ENCODE measurements at places on chromosomes 5 and 9. TPM values are rescaled to one million over a fixed set of nuclear protein-coding genes. Genes with fewer than 3 reads are reported as not detected.

The GOLM1 gene
- polyA plus RNA-seq: 0.06 TPM

The DMRT2 gene
- polyA plus RNA-seq: not detected

The CDKN2B gene
- polyA plus RNA-seq: 0.36 TPM

The CCNJL gene
- 0.03 TPM for polyA plus RNA-seq

The P4HA2 gene
- polyA plus RNA-seq: 0.09 TPM

The SPATA31D1 gene
- not detected for polyA plus RNA-seq

The RLN2 gene
- 0.94 TPM for polyA plus RNA-seq

The GRXCR2 gene
- polyA plus RNA-seq: not detected

The PNPLA7 gene
- 30.8 TPM for polyA plus RNA-seq

The ADAMTSL2 gene
- polyA plus RNA-seq: not detected

The SHROOM1 gene
- polyA plus RNA-seq: 1.1 TPM

DNA sequence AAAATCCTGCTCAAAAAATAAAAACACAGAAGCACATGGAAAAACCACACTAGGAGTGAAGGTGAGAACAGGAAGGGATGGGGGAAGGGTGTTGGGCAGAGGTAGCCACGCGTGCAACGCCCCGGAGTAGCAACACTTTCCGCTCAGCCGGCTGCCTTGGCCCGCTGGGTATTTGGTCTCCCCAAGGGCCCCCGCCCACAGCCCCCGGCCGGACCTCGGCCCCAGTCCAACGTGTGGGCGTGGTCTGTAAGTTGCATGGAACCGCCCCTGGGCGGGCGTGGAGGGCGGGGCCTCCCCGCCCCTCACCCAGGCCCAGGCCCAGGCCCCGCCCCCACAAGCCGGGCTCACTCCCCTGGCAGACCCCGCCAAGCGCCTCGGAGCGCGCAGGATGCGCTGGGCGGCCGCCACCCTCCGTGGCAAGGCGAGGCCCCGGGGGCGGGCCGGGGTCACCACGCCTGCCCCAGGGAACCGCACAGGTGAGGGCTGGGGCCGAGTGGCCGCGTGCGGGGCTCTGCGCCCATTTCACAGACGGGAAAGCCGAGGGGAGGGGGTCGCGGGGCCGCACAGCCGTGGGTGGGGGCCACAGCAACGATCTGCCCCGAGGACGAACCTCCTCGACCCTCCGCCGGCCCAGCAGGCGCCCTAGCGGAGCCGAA is at the start of gene SUSD3:
Gene SUSD3 (plus strand): TSS at position 347 of the 656 bp plus-strand sequence. CDS start 42 bp downstream, at position 389.
- peaks cover 60% of the 10 kb centered on the region for H3K4me1 ChIP-seq
- peak within 1 kb of the TSS; percentile 57 for H3K4me3 ChIP-seq
- H3K27me3 ChIP-seq: no peaks in the 10 kb centered on the region
- peak within 1 kb of the TSS; percentile 79 for H3K27ac ChIP-seq

DNA sequence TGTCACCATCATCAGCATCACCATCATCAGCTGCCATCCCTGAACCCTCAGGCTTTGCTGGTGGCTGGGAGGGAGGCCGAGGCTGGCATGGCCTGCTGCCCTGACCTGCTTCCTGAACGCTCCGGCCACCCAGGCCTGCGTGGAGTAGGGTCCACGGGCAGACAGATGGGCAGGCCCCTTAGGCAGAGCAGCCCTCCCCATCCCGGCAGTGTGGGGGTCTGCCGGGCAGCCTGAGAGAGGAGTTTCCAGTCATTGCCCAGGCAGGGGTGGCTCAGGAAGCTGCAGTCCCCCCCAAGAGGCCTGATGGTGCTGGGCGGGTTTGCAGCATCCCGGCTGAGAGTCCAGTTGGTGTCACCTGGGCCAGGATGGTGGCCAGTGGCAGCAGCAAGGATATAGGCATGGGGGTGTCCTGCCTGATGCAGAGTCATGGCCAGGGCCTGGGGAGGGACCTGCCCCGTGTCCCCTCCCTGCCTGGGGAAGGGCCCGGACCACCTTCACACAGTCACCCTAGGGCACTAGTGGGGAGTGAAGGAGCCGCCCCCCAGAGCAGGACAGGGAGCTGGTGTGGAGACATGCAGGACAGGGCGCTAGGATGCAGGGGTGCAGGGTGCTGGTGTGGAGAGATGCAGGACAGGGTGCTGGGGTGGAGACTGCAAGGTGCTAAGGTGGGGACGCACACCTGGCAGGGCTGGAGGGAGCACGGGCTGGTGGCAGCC is 7.7 kb upstream of the EGFL7 start:
- H3K4me1 ChIP-seq: peaks cover 56% of the 10 kb centered on the region
- H3K4me3 ChIP-seq: no peak overlapping the region
- peak; percentile 27 for DNase-seq
- H3K27ac ChIP-seq: no peak overlapping the region
- H3K27me3 ChIP-seq: no peaks in the 10 kb centered on the region

- H3K36me3 ChIP-seq: no peaks in the 10 kb centered on the region
- H3K4me1 ChIP-seq: no peaks in the 10 kb centered on the region
- no peaks in the 10 kb centered on the region for H3K27me3 ChIP-seq
- H3K4me3 ChIP-seq: no peak overlapping the region
- DNase-seq: no peak
Measured at GRCh38 chr9:116152941-116153764, 438 bp upstream of the PAPPA start.

DNA sequence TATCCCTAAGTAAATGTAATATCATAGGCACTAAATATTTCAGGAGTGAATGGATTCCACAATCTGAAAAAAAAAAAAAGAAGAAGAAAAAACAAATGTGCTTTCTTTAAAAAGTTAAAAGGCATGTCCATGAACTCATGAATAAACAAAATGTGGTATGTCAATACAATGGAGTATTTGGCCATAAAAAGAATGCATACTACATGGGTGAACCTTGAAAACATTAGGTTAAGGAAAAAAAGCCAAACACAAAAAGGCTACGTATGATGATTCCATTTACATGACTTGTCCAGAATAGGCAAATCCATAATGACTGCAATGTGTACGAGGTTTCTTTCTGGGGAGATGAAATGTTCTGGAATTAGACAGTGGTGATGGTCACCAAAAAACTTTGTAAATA is 45.3 kb downstream of the FNIP1 start:
- H3K27me3 ChIP-seq: no peaks in the 10 kb centered on the region
- H3K4me1 ChIP-seq: peaks cover 12% of the 10 kb centered on the region
- no peak overlapping the region for H3K27ac ChIP-seq
- DNase-seq: no peak
- H3K4me3 ChIP-seq: no peak overlapping the region

DNA sequence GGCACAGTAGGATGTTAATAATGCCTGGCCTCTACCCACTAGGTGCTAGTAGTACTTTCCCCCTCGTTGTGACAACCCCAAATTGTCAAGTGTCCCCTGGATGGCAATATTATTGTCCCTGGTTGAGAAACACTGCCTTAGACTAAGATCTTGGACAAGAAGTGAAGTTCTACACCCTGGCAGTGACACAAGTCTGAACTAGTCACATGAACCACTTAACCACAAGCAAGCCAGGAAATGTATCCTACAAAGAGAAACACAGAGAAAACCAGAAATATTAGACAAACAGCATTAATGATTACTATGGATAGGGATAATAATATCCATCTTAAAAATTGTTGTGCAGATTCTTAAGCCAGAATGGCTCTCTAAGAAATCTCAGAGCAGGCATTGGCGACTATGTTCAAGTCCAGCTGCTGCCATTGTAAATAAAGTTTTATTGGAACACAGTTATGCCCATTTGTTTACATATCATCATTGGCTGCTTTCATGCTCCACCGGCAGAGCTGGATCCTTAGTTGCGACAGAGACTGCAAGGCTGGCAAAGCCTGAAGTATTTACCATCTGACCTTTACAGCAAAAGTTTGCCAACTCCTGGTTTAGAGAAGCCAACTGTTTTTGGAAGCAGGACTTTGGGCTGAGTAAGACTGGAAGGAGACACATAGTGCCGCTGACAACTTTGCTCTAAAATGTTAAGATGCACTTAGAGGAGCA is 80.8 kb downstream of the NTRK2 start:
- H3K27me3 ChIP-seq: no peaks in the 10 kb centered on the region
- H3K4me1 ChIP-seq: peaks cover 4% of the 10 kb centered on the region
- H3K27ac ChIP-seq: no peak overlapping the region
- H3K36me3 ChIP-seq: no peaks in the 10 kb centered on the region
- H3K4me3 ChIP-seq: no peak overlapping the region

DNA sequence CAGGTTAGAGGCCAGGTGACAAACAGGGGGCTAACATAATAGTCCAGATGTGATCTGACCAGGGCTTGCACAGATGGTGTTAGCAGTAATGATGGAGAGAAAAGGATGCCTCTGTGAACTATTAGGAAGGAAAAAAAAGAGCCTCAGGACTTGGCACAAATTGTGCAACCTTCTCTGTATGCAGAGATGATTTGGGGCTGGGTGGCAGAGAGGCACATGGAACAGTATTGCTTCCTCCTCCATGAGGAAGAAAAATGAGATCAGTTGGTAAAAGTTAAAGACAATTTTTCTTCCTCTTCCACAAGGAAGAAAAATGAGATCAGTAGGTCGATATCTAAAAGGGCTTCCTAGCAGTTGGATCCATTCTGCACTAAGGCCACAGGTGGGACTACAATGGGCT is 13.9 kb upstream of the ANXA6 start:
- H3K27ac ChIP-seq: no peak overlapping the region
- no peak for DNase-seq
- H3K4me3 ChIP-seq: no peak overlapping the region
- no peaks in the 10 kb centered on the region for H3K36me3 ChIP-seq
- H3K27me3 ChIP-seq: no peaks in the 10 kb centered on the region

DNA sequence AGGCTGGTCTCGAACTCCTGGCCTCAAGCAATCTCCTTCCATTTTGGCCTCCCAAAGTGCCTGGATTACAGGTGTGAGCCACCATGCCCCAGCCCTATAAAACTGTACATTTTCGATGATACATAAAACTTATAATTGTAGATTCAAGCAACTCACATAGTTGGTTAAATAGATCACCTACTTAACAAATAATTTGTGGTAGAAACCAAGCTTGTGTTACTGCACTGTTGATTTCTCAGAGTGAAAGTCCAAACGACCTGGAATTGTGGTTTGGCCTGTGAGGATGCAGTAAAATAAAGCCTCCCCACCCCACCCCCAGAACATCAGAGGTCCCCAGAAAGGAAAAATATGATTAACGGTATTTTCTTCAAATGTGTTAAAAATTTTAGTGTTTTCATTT is 92.7 kb downstream of the TRIO start:
- no peaks in the 10 kb centered on the region for H3K27me3 ChIP-seq
- no peak overlapping the region for H3K27ac ChIP-seq
- H3K4me3 ChIP-seq: no peak overlapping the region
- no peak for DNase-seq
- peaks cover 12% of the 10 kb centered on the region for H3K4me1 ChIP-seq
- H3K36me3 ChIP-seq: no peaks in the 10 kb centered on the region

GRCh38 chr5:56429110-56429561 is 196.0 kb upstream of the ANKRD55 start:
- H3K27ac ChIP-seq: no peak overlapping the region
- peaks cover 13% of the 10 kb centered on the region for H3K4me1 ChIP-seq
- H3K36me3 ChIP-seq: no peaks in the 10 kb centered on the region
- H3K4me3 ChIP-seq: no peak overlapping the region
- DNase-seq: no peak

GRCh38 chr9:35566417-35566816 is 38.6 kb upstream of the TESK1 start:
- no peak overlapping the region for H3K4me3 ChIP-seq
- H3K27ac ChIP-seq: no peak overlapping the region
- no peak for DNase-seq
- no peaks in the 10 kb centered on the region for H3K36me3 ChIP-seq

- peak; percentile 84 for DNase-seq
- peaks cover 27% of the 10 kb centered on the region for H3K4me1 ChIP-seq
- H3K36me3 ChIP-seq: no peaks in the 10 kb centered on the region
- peak within 1 kb of the TSS; percentile 86 for H3K4me3 ChIP-seq
Measured at GRCh38 chr9:133991964-133992779, at the start of gene VAV2. Gene VAV2 (minus strand): TSS chr9:133992324. CDS start chr9:133992278, 46 bp downstream.

GRCh38 chr9:72315089-72315509 is 49.9 kb downstream of the ZFAND5 start:
- no peak overlapping the region for H3K27ac ChIP-seq
- no peak overlapping the region for H3K4me3 ChIP-seq
- H3K27me3 ChIP-seq: no peaks in the 10 kb centered on the region
- H3K4me1 ChIP-seq: peaks cover 17% of the 10 kb centered on the region

GRCh38 chr5:112511920-112512319 is 92.8 kb upstream of the EPB41L4A start:
- H3K4me1 ChIP-seq: no peaks in the 10 kb centered on the region
- DNase-seq: no peak
- H3K4me3 ChIP-seq: no peak overlapping the region
- H3K27me3 ChIP-seq: no peaks in the 10 kb centered on the region
- no peak overlapping the region for H3K27ac ChIP-seq
- no peaks in the 10 kb centered on the region for H3K36me3 ChIP-seq

DNA sequence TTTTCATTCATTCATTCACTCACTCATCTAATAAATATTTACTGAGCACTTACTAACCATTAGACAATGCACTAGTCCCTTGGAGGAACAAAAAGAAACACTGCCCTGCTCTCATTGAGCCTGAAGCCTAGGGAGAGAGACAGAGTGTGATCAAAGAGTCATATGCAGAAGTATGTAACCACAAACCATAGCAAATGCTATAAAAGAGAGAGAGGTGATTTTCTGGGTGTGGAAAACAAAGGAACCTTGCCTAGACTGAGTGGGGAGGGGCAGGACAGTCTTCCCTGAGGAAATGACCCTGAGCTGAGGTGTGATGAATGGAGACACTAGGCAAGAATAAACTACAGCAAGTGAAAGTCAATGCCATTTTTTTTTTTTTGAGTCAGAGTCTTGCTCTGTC is 10.8 kb upstream of the ADRA1B start:
- H3K27me3 ChIP-seq: peaks cover 10% of the 10 kb centered on the region
- H3K4me1 ChIP-seq: no peaks in the 10 kb centered on the region
- H3K36me3 ChIP-seq: no peaks in the 10 kb centered on the region
- H3K27ac ChIP-seq: no peak overlapping the region

DNA sequence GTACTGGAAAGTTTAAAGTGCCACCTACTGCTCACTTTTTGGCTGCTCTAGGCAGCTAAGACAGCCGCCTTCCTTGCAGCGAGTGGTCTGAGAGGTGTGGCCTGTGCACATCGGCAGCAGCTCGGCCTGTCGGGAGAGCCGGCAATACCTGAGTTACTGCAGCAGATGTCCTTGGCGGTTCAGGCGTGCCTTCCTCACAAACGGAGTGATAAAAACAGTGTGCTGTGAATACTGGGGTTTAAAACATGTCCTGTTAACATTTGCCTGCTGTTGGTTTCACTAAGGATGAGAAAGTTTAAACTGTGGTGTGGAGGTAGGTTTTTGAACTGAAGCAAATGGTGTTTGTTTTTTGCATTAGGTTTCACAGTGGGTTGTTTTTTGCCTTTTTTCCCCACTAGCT is 12.9 kb downstream of the TRAF2 start:
- no peak overlapping the region for H3K4me3 ChIP-seq
- DNase-seq: peak; percentile 38
- H3K27me3 ChIP-seq: no peaks in the 10 kb centered on the region
- peaks cover 45% of the 10 kb centered on the region for H3K4me1 ChIP-seq

All from B cell (primary cell).